ENCODE measurements at places on chromosomes 1 and 21.
A peak's percentile ranks its signal among the peaks of the same experiment; 100 is the strongest.

DNA sequence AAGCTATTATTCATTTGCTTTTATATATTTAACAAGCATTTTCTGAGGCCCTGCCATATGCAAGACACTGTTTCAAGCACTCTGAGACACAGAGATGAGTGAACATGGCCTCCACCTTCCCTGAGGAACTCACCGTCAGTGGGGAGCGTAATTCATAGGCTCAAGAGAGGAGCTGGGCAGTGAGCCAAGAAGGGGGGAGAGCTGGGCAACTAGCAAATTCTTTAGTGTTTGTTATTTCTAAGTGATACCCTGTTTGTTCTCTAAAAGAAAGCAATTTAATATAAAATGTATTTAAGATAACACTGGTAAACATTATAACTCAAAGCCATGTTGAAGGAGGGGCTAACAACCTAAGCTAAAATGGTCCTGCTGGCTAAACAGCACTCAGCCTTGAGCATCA is 119.2 kb upstream of the NGF start:
- no peak for ATAC-seq

- peak; percentile 36 for ATAC-seq
Measured at GRCh38 chr1:149986486-149987296, 23.8 kb downstream of the OTUD7B start.

- ATAC-seq: no peak
Measured at GRCh38 chr1:30315185-30315960, 408.0 kb downstream of the MATN1 start.

DNA sequence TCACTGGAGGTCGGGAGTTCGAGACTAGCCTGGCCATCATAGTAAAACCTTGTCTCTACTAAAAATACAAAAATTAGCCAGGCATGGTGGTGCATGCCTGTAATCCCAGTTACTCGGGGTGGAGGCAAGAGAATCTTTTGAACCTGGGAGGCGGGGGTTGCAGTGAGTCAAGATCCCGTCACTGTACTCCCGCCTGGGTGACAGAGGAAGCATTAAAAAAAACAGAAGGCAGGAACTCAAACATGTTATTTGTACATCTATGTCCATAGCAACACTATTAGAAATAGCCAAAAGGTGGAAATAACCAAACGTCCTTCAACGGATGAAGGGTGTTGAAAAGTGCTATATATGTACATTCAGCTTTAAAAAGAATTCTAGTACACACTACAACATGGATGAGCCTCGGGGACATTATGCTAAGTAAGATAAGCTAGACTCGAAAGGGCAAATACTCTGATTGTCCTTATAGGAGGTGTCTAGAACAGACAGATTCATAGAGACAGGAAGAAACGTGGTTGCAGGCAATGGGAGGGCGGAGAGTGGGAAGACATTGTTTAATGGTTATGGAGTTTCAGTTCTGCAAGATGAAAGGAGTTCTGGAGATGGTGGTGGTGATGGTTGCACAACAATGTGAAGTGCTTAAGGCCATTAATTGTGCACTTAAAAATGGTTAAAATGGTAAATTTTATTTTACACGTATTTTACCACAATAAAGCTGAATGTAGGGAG is 19.2 kb downstream of the NLRP3 start:
- no peak for ATAC-seq

GRCh38 chr1:200496937-200497336 is 87.1 kb upstream of the ZNF281 start:
- ATAC-seq: no peak

DNA sequence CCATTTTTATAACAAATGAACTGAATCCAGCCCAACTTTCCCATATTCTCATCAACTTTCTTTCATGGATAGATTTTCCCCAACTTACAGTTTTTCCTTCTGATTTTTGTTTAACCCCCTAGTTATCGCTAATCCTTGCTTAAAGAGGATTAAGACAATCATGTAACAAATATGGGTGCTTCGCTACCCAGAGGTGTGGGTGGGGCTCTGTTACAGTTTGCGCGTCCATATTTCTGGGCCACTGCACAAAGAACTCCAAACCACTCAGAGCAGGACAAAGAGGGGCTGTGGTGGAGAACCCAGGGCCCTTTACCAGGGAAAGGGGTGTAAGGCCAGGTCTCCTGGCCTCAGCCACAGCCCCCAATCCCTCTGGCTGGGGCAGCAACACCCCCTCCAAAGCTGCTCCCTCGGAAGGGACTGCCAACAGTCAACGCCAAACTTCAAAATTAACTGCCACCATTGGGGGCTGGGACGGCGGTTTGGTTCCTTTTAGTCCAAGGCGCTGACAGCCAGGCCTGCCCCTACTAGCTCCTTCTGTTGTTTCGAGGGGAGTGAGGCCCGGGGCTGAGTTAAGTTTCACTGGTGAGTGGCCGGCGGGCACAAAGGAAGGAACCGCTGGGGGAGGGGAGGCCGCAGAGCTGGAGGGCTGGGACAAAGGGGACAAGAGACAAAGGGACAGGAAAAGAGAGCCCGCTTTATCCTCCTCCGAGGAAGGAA is 27.9 kb downstream of the SSBP3 start:
- ATAC-seq: no peak

- no peak for ATAC-seq
Measured at GRCh38 chr1:157948312-157949073, 45.0 kb upstream of the KIRREL1 start.

DNA sequence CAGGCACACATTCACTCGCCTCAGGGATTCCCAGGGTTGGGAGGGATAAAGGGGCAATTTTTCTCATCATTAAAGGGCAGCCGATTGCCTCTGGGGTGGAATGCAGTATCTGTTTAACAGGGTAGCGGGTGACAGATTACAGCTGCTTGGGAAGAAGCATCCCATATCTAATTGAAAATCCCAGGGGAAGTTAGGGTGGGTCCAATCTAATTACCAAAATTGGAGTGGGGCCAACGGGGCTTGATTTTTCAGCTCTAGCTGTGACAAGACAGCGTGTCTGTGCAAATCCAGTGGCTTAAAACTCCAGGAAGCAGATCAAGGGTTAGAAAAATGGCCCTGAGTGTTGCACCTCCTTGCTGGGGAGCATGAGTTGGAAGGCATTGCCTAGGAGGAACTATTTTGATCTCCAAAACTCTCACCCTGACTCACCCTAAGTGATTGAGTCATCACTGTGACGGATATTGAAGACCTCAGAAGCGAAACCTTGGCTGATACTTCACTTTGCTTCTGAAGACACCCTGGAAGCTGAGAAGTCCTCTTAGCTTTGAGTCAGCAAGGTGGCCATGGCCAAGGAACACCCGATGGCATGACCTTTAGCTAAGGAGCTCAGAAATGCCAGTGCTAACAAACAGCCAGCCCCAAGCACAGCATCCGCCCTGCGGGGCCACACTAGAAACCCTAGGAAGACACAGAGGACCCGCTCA is 46.0 kb downstream of the GRHL3 start:
- ATAC-seq: peak; percentile 80

DNA sequence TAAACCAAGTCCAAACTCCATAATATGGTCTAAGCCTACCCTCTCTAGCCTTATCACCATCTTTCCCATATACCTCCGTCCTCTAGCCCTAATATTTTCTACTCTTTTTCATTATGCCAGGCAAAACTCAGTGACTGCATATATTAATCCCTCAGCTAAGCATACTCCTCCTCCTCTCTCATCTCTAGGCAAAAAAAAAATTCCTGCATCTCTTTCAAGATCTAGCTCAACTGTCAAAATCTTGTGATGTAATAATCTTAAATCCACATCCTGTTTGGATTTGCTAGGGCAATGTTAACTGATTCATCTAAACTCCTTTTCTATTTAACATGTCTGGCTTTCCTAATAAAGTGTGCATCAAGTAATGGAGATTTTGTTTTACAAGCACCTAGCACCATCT is 20.4 kb downstream of the PRPF38A start:
- ATAC-seq: no peak

DNA sequence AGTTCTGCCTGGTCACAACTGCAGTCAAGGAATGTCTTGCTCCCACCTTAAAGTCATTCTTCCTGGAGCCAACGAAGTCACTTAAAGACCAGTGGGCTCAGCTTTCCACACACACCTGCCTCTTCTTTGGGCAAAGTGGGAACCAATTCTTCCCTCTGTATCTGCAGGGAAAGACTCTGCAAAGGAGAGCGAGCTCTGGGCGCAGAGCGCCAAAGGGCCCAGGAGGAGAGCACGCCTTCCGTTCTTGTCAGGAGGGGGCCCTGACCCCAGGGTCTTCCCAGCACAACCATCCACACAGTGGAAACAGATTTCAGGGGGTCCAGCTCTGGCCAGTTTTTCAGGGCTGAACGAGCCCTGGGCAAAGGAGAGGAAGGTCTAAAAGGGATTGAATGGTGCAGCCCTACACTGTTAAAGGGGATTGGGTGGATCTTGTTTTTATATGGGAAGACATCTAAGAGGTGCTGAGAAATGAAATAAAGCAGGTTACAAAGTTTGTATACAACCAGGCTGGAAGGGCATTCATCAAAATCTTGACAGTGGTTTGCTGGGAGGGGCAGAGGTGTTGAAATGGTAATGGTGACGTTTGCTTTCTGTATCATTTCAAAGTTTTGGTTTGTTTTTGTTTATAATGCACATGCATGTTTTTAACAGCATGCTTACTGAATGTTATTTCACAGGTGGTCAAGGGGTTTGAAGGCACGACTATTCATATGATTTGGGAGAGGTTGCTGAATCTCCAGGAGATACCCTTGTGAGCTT is 6.8 kb upstream of the OLIG2 start:
- no peak for ATAC-seq

GRCh38 chr1:76657623-76658022 is 209.7 kb upstream of the ST6GALNAC5 start:
- no peak for ATAC-seq

GRCh38 chr1:113872219-113872935 is 865 bp upstream of the PTPN22 start:
- ATAC-seq: peak; percentile 48

DNA sequence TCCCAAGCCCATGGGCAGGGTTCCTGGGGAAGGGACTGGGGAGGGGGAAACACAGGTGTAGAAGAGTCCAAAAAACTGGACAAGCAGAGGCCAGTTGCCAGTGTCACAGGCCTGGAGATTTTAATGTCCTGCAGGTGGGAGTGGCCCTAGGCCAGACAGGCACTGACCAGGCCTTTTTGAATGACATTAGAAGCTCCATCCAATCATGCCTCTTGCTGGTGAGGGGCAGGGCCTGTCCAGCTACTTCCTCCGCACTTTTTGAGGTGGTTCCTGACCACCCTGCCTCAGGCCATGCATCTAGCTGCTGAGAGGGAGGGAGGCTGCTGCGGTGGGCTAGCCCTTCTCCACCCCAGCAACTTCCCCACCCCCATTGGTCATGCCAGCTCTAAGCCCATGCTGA is 15.9 kb upstream of the KIF21B start:
- ATAC-seq: no peak

DNA sequence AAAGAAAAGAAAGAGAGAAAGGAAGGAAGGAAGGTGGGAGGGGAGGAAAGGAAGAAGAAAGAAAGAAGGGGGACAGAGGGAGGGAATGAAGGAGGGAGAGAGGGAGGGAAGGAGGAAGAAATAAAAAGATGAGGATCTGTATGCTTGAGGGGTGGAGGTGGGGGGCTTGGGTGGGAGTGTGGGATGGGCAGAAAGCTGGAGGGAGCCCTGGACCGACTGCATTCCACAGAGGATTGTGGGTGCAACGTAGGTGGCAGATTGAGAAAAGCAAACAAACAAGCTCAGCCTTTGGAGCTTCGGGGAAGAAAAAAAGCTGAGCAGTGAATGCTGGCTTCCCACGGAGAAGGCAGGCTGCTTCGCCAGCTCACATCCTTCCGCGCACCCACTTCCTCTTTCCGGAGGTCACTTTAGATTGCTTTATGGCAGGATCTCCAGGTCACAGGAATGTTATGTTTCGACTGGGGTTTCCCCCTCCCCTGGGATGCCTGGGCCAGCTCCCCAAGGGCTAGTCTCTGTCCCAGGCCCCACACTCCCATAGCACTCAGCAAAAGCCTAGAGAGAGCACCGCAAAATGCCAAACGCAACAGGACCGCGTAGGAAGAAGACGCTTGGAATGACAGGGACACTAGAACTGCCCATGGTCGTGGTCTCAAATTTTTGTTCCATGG is 20.7 kb upstream of the LGALS8 start:
- ATAC-seq: peak; percentile 57

DNA sequence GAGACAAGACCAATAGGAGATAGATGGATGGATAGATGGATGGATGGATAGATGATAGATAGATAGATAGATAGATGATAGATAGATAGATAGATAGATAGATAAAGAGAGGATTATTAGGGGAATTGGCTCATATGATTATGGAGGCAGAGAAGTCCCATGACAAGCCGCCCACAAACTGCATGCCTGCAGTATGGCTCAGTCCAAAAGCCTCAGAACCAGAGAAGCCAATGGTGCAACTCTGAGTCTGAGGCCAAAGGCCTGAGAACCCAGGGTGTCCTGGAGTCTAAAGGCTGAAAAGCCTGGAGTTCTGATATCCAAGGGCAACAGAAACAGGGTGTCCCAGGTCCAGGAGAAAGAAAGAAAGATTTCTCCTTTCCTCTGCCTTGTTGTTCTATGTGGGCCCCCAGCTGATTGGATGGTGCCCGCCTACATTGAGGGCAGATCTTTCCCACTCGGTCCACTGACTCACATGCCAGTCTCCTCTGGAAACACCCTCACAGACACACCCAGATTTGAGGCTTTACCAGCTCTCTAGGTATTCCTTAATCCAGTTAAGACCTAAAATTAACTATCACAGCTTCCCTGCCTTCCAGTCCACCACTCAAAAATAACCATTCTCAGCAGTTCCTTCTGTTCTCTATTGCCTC is 39.6 kb upstream of the IRF2BP2 start:
- ATAC-seq: no peak

- no peak for ATAC-seq
Measured at GRCh38 chr1:221810406-221810805, 68.5 kb upstream of the DUSP10 start.

- no peak for ATAC-seq
Measured at GRCh38 chr1:110756506-110756905, 81.8 kb upstream of the KCNA3 start.

GRCh38 chr1:42593486-42594100 is 64.6 kb upstream of the PPIH start:
- ATAC-seq: no peak

GRCh38 chr1:66302815-66303214 is 231.1 kb upstream of the SGIP1 start:
- ATAC-seq: no peak

GRCh38 chr21:45374826-45375455 is 30.0 kb upstream of the COL18A1 start:
- ATAC-seq: no peak

DNA sequence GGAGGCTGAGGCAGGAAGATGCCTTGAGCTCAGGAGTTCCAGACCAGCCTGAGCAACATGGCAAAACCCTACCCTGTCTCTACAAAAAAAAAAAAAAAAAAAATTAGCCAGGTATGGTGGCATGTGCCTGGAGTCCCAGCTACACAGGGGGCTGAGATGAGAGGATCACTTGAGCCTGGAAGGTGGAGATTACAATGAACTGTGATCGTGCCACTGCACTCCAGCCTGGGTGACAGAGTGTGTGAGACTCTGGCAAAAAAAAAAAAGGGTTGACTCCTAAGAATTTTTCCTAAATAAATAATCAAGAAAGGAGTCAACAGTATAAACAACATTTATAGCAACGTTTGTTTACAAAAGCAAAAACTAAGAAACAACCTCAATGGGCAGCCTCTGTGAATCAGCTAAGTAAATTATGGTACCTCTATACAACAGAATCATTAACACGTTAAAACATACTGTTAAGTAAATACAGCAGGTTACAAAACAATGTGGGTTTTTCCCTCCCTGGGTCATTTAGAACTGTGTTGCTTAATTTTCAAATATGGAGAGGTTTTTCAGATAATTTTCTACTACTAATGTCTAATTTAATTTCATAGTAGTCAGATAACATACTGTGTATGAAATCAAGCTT is 56.8 kb downstream of the SLC30A10 start:
- no peak for ATAC-seq
